ENCODE measurements at places on chromosomes 3 and 15. TPM values are rescaled to one million over a fixed set of nuclear protein-coding genes. Genes with fewer than 3 reads are reported as not detected.

Gene MAN2C1
- total RNA-seq: 91.1 TPM

Gene XIRP1
- not detected for total RNA-seq

Gene KCTD6
- 13.4 TPM for total RNA-seq

DNA sequence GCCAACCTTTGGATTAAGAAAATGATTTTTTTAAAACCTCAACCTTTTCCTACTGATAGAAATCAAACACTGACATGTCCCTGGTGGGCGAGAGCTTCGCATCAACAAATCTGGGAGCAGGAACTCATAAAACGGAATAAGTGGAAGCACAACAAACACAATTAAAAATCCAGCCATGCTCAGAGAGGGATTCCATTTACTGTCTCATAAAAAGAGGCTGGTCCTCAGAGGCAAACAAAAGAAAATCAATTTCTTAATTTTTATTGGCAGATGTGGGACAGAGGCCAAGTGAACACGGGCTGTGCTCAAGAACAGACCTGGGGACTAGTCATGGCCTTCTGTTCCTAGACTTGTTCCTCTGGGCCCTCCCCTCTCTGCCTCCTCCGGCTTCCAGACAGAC lies 214.5 kb downstream of the NTRK3 start:
- no peak for DNase-seq

DNA sequence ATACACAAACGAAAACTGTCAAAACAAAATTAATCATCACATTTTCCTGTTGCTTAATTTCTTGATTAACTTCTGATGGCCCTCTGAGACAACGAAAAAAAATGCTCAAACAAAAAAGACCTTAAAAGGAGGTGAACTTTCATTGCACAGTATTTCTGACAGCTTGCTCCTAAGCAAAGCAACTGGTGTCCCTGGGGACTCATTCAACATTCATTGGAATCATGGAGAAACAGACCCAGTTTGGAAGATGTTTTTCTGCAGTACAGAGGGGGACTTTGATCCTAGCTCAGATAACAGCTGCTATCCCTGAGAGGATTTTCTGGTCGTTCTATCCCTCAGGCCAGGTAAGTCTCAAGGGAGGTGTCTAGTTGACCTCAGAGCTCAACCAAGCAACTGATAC lies 378.7 kb upstream of the ATP11B start:
- DNase-seq: no peak

GRCh38 chr15:50120729-50121128 lies 1.7 kb upstream of the ATP8B4 start:
- no peak for DNase-seq

All from MG63 (cell line).